ENCODE measurements at places on chromosomes 1 and 21. TPM values are rescaled to one million over a fixed set of nuclear protein-coding genes. Genes with fewer than 3 reads are reported as not detected.

DNA sequence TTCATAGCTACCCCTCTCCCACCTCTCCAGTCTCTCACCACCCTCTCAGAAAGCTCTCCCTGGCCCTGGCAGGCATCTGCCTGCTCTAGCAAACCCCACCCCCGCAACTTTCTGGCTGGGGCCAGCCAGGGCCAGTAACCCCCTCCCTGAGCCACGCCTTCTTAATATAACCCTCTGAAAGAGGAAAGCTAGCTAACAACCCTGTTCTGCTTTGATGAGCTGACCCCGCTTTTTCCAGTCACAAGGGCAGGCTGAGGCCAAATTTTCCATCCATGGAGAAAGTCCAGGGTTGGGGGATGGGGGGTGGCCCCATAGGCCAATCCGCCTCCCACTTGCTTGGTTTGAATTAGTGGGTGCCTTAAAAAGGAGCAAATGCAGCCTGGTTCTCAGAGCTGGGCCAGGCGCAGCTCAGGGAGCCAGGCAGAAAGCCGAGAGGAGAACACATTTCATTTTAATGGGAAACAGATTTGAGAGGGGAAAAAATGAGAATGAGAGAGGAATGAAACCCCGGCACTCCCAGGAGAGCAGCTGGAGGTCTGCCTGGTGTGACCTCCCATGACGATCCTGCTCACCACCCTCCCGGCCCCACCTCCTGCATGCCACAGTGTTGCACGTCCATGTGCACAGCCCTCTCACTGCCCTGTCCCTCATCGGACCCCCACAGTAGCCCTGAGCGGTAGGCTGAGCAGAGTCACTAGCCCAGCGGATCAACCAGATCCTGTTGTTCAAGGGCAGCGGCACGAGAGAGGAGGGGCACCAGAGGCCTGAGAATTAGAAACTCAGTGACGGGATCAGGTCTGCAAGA, 62.3 kb downstream of the OPTC start:
- DNase-seq: no peak

The UCHL5 gene
- total RNA-seq: 36.3 TPM

DNA sequence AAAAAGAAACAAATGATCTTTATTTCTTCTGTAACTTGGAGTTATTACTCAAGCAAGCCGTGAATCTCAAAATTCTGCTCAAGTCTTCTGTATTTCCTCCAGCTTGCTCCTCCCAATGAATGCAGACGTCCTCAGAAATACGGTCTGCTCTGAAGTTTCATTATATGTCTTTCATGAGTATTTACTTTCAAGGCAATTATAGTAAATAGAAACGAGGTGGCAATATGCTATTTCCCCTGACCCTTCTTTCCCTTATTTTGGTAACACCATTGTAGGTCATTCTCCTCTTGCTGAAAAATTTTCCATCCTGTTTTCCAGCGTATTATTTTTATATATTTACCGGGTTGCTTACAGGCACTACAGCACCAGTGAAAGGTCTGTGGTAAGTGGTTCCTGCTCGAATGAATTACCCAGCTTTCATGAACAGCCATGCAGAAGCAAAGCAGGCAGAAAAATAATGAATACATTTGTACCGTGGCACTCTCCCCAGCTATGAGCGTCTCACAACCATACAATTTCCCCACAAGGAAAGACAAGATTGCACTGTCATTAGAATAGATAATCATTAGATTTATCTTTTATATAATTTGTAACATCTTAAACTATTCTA, 350.9 kb upstream of the PKN2 start:
- DNase-seq: no peak

DNA sequence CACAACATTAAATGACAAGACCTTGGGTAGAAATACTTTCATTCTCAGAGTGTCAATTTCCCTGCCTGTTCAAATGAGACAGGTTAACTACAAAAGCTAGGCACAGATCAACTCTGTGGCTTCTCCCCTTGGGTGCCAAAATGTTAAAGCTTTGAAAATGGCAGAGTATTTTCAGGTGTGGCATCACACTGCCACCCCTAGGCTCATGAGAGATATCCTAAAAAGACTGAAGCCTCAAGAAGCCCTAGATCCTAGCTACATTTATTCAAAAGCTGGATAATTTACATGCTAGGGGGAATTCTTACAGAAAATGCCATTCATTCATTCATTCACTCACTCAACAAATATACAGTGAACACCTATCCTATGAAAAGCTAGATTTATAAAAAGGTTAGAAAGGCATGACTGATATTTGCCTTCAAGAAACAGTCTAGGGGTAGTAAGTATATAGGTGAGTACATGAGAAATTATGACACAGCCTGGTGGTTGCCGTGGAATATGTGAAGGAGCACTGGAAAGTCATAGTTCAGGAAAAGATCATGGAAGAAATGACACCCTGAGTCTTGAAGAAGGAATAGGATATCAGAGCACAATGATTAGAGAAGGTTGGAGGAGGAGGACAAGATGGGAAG, 15.9 kb upstream of the RAB4A start:
- no peak for DNase-seq

The AKIRIN1 gene
- total RNA-seq: 42.8 TPM

DNA sequence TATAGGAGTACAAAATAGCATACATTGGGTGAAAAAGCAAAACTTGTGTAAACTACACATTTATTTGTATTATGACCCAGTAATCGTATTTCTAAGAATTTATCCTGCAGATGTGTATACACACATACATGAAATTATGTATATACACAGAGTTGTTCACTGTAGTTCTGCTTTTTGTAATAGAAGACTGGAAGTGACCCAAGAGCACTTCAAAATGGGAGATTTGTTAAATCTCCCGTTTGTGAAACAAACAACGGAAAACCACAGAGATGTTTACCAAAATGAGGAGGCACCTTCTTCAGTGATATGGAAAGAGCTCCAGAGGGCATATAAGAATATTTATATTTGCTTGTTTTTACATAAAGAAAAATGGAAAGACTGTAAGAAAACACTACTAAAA, 18.0 kb upstream of the MNDA start:
- DNase-seq: no peak

The ALG14 gene
- 2.8 TPM for total RNA-seq

DNA sequence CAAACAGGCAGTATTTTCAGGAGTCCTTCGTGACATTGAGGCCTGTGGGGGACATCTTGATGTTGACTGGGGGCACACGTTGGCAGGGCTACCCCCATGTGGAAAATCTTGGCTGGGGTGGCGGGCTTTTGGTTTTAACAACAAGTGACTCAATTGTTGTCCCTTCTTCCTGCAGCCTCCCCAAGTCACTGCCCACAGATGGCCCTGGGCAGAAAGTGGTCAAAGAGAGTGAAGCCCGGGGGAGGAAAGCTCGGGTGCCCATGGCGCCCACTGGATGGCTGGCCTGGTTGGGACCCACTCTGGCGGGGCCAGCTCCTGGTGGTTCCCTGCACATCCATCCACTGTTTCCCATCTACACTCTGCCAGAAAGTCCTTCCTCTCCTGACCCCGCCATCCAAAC, 24.6 kb upstream of the ZNF648 start:
- no peak for DNase-seq

DNA sequence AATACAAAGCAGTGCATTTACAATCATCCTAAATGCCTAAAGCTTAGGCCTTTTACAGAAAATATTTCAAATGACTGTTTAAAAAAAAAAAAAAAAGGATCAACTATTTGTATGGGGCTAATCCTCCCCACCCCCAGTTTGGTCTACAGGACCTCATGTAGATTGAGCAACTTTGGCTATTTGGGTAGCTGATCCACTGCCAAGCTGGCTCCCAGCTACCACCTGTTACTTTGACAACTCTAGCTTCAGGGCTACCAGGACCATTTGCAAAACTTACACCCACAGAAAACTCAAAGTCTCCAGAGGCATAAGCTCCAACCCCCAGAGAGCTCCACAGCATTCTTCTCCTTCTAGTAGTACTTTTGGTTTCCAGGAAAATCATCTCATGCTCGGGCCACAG, 29.4 kb downstream of the JAK1 start:
- DNase-seq: no peak

The HUNK gene
- not detected for total RNA-seq

The TMEM269 gene
- total RNA-seq: not detected

- peak; percentile 27 for DNase-seq
These were observed 30.9 kb upstream of the NEXN start for GRCh38 chr1:77857552-77857951.

DNA sequence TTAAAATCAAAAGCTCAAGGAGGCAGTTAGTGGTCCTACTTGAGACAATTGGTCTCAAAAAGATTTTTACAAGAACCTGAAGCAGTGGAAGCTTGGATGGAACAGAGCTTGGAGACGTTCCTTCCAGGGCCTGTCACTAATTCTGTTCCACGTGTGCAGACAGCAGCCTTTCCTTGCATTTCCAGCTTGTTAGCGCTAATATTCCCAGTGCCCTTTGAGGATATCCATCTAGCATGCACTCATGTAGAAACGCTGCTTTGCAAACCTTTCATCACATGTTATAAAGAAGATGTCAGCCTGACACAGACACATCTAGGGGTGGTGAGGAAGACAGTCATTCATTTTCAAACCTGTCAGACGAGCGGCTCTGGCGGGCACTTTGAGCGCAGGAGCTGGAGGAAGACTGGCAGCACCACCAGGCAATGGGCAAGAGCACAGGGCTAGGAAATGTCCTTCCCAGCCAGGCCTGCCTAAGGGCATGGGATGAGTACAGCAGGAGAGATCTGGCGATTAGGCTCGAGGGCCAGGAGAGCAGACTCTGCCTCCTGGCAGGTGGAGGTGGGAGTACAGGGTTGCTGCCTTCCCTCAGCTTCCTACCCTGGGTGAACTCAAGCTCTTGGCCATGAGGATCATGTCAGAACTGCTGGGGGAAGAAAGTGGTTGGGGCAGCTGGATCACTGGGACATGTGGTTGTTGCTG, 55.5 kb downstream of the CASQ2 start:
- DNase-seq: no peak

DNA sequence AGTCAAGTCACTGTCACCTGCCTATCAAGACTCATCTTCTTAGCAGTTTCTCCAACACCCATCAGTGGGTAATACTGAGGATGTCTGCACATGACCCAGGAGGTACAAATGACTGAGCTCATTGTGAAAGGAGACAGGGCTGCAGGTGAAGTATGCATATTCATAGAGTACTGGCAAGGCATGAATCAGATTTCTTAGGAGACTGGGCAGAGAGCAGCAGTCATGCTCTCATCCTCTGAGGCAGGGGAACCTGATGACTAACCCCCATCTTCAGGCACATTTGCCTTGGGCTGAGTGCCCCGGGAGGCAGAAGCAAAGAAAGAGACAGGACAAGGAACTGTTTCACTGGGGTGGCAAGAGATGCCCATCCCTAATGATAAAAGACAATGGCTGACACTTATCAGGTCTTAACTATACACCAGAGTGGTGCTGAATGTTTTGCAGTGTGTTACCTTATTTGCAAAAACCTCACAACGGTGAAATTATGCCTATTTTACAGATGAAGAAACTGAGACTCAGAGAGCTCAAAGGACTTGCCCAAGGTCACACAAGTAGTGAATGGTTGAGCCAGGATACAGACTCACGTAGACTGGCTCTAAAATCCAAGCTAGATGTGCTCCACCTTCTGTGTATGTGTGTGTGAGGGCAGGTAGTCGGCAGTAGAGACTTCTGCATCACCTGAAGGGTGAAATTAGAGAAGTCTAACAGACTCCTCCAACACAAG, 9.2 kb upstream of the GRHL3 start:
- no peak for DNase-seq

GRCh38 chr1:212412374-212412773, 2.3 kb downstream of the PACC1 start:
- DNase-seq: no peak

The TDRD10 gene
- total RNA-seq: 3.8 TPM

GRCh38 chr1:180257486-180257885, 27.4 kb downstream of the LHX4 start:
- no peak for DNase-seq

- no peak for DNase-seq
These were observed 2.1 kb upstream of the PLA2G2E start for GRCh38 chr1:19925342-19926070.

- no peak for DNase-seq
These were observed 198.3 kb downstream of the DUSP10 start for GRCh38 chr1:221543529-221544120.

DNA sequence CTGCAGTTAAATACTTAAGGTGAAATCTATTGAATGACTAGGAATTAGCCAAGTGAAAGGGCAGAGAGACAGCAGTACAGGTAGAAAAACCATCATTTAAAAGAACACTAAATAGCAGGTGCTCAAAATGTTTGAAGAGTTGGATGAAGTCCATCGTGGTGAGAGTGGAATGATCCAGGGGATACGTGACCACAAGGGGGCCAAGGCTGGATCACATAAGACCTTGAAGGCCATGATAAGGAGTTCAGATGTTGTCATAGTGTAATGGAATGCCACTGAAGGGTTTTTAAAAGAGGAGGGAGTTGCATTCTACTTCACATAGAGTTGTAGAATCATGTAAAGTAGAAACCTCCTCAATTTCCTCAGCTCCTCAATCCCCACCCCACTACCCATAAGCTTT, 34.8 kb upstream of the HOOK1 start:
- no peak for DNase-seq

- DNase-seq: no peak
These were observed 45.9 kb upstream of the IPO9 start for GRCh38 chr1:201783058-201783457.

Measured in pulmonary artery endothelial cell (primary cell).